ENCODE measurements at places on chromosomes 12 and 14.

DNA sequence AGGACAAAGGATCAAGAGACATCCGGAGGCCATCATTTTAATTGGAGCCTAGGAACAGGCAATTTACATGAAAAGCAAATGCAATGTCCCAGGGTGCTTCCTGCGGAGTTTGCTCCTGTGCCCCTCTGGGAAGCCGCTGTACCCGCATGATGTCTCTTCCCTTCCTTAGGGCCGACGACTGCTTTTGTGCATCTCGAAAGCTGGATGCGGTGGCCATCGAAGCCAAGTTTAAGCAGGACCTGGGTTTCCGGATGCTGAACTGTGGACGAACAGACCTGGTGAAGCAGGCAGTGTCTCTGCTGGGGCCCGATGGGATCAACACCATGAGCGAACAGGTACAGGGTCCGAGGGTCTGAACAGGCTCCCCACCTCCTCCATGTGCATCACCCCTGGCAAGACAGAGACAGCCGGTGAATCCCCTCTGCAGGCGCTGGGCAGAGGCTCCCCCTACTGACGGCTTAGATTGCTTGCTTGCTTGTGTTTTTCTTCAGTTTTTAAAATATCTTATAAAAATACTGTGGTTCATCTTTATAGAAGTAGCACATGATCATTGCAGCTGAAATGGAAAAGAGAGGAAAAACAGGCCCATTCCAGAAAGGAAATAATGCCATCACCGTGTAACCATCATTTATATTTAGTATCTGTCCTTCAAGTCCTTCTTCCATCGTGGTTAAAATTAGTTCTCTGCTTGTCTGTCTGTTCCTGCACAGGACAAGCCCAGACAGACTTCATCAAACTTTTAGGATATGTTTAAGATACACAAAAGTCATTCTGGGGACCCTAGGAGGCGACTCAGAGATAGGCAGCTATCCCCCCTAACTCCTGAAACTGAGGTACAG lies 75.4 kb upstream of the PWP1 start:
- no peak for DNase-seq

GRCh38 chr12:125247477-125247876 lies 182.2 kb downstream of the AACS start:
- no peak for DNase-seq

- no peak for DNase-seq
Measured at GRCh38 chr14:21098892-21099595, 589 bp upstream of the ZNF219 start.

DNA sequence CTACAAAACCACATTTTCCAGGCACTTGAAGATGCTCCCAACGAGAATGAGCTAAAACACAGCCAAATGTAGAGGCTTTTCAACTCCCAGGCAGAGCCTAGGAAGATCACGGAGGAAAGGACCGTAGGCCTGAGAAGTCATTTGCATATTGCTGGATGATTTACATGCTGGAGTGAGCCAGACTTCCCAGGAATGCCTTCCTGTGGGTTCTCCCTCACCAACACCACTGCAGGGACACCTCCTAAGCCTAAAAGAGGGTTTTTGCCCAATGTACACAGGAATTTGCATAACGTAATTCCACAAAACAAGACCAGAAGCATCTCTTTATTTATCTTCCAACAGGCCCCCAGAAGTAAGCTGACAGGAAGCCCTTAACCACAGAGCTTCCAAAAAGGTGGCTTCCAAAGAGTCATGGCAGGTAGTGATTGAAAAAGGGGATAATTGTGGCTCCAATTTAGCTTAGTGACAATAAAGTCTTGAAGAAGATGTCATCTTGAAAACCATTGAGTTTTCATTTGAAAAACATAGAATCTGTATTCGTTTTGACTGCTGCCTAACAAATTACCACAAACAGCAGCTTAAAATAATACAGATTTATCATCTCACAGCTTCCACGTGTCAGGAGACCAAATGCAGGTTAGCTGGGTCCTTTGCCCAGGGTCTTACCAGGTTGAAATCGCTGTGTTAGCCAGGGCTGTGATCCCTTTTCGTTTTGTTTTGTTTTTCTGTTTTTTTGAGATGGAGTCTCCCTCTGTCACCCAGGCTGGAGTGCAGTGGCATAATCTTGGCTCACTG lies 116.2 kb downstream of the EGLN3 start:
- DNase-seq, result no peak

- no peak for DNase-seq
Measured at GRCh38 chr12:108955225-108955835, 65.5 kb downstream of the SVOP start.

DNA sequence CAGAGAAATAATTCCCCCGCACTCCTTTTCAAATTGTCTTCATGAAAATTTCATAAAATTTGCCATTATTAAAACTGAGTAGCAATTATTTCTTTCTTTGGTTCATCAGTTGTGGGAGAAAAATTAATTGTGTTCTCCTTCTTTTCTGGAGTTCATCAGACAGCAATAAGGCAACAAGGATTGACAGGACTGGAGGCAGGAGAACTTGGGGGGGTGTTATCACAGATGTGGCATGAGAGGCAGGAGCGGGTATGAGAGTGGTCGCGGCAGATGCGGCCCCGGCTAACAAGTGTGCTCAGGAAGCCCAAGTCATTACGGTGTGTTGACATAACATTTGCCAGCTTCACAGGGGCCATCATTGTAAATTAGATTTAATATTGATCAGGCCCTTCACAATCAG lies 306.6 kb upstream of the TMPO start:
- no peak for DNase-seq

DNA sequence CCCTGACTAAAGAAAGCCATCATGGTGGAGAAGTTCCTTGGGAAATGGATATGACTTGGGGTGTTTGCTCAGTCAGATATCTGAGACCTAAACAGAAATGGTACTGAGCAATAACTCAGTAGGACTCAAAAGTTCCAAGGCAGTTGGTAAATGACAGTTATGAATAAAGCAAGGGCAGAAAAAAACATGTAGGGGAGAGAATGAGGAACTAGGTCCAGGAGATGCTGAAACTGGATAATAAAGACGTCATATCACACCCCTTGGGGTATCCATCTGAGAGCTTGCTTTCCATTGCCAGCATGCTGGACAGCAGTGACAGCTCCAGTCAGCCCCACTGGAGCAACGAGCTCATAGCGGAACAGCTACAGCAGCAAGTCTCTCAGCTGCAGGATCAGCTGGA lies 37.5 kb downstream of the RPGRIP1 start:
- no peak for DNase-seq

- DNase-seq, result no peak
Measured at GRCh38 chr14:97975962-97976361, 1178.8 kb downstream of the VRK1 start.

- DNase-seq, result no peak
Measured at GRCh38 chr12:104998423-104999346, 12.6 kb downstream of the NOPCHAP1 start.

- DNase-seq, result no peak
Measured at GRCh38 chr12:12837813-12838153, 24.6 kb downstream of the DDX47 start.

DNA sequence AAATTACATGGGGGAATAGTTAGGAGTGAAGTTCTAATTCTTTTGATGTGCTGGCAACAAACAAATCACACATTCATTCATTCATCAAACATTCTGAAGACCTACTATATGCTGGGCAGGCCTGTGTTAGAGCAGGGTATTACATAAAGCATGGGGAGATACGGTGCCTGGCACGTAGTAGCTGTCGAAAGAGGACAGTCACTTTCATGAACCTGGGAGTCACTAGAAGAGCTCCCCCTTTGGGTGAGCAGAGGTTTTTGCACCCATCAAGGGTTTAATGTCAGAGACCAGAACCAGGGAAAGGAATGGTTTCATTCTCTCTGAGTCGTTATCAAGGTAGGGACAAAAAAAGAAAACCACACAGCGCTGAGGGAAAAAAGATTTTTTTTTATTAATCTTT lies 10.0 kb downstream of the LHX5 start:
- no peak for DNase-seq

DNA sequence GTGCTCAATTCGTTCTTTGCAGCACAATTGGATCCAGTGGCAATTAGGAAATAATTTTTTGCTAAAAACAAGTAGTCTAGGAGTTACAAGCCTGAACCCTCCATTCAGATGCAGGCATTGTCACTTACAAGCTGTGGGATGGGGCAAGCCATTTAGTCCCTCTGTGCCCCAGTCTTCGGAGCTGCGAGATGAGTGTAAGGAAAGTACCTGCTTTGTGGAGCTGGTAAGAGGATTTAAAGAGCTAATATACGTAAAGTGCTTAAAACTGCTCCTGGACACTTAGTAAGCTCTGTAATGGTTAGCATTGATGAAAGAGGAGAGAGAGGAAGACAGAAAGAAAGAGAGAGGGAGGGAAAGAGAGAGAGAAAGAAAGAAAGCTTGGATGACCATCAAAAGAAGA lies 112.5 kb downstream of the LGMN start:
- DNase-seq, result no peak

DNA sequence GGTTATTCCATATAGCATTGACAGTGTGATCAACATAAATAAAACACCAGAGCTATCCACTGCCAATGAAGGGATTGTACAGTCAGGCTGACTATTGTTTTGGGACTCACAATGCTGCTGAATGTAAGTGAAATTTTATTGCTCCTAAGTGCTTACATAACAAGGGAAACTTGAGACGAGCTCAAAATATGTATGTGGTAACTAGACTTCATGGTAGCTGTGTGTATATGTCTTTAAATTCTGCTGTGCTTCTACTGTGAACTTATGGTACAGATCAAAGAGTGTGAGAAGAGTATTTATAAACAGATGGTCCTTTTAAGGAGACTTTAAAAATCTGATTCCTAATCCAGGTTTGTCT lies 6.9 kb downstream of the FLRT2 start:
- DNase-seq, result no peak

DNA sequence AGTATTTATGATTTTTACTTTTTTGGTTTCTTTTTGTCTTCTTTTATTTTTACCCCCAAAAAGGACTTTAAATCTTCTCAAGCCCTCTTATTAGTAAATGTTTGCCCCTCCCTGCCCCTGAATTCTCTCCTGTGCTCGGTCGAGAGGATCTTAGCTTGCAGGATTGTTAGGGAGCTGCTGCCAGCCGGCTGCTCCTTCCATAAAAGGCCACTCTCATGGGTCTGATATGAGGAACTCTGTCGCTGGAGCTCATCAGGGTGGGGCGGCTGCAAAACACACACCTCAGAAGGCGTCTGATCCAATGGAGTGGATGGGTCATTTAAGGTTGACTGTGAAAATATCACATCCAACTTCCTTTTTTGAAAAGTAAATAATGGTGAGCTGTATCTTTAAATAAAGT lies 8.5 kb downstream of the LTBR start:
- no peak for DNase-seq

- DNase-seq, result no peak
Measured at GRCh38 chr14:52873694-52874093, 77.2 kb downstream of the FERMT2 start.

DNA sequence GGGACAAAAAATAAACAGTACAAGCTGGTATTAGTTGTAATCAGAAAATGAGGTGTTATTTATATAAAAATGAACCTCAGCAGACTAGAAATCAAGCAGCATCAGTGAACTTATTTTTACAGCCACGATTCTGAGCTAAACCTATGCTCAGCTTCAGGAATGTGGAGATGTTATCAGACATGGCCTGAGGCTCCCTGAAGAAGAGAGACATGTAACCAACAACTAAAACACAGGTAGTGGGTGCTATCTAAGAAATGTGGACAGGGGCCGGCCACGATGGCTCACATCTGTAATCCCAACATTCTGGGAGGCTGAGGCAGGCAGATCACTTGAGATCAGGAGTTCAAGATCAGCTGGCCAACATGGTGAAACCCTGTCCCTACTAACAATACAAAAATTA lies 534.3 kb downstream of the VRK1 start:
- DNase-seq, result no peak

DNA sequence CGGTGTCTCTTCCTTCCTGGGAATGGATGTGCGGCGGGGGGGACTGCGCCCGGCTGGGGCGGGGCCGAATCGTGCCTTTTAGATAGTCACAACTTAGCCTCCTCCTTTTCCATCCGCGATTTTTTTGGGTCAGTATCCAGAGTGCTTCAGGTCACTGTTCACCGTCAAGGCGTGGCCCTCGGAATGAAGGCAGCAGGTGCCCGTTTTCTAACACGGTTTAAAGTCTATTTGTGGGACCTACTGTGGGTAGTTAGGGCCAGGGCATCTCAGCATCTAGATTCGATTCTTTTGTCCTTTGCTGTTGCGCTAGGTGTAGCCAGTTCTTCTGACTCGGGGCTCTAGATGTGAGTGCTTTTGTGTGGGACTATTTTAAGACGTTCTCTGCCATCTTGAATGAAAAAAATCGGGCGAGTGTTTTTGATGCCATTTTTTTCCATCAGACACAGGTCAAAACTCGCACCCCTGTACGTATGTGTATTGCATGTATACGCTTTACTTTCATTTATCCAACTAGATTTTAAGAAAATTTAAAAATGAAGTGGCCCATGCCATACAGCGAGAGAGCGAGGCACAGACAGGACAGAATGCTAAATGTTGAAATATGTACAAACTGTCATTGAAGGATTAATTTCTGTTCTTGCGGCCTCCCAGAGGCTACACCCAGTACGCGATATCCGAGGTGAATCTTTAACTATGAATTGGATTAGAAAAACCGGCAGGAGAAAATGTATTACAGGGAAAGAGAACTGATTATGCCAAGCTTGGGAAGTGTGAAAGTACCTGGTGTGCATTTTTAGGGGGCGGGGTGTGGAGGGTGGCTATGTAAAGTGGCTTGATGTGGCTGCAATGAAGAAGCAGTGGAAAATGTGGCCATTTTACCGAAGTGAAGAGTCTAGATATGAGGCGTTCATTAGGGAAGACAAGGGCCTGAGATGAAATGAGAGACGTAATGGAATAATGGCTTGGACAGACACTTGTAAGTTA lies 835 bp downstream of the VEZT start:
- DNase-seq, result peak; percentile 25

DNA sequence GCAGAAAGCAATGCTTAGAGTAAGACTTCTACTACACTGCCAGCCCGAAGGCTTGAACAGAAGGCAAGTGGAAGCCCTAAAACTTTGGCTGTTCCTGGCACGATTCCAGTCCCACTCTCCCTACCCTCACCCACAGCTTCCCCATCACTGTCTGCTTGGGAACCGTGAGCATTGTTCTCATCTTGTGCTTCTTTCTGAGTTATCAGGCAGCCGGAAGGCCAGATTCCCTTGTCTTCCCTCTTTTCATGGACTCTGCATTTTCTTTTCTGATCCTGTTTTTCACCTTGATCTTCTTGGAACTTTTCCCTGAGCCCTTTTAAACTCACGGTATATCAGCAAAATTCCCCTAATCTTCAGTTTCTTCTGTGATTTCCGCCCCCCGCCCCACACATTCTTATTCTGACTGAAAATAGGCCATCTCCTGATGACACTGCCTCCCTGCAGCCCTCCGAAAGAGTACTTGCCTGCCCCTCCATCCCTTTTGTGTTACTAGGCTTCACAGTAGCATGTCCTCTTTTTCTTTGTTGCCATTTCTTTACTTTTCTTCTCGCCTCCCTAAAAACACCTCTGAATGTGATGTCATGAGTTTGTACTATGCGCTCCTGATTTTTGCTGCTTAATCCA lies 29.9 kb downstream of the RCOR1 start:
- no peak for DNase-seq

- no peak for DNase-seq
Measured at GRCh38 chr14:100397005-100397404, 73.9 kb downstream of the SLC25A47 start.

- DNase-seq, result no peak
Measured at GRCh38 chr12:131831635-131832041, 3.4 kb downstream of the MMP17 start.

Measured in activated CD4-positive, alpha-beta T cell treated with anti-CD3 and anti-CD28 coated beads, Interleukin-2, amount 50 U/mL, for 24 hours (primary cell).